ENCODE measurements at places on chromosomes 2 and 18.

DNA sequence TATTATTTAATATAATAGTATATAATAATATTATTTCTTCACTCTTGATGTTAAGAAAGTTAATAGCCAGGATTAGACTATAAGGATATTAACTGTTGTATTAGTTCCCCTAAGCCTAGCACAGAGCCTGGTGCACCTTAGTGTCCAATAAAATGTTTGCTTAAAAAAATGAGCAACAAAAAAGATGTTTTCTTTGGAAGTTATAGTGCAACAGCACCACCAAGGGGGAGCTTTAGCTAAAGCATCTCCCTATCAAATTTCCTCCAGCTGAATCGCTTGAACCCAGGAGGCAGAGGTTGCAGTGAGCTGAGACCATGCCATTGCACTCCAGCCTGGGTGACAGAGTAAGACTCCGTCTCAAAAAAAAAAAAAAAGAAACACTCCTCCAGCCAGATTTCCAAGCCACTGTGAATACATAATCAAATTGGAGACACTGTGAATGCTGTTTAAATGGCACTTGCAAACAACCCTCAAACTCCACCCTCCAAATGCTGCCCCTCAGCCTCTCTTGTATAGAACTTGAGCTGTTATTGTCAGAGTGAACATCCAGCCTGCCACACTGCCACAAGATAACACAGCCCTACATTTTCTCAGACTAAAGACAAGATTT, 221.9 kb downstream of the DYM start:
- DNase-seq, result peak; percentile 9

- no peak for DNase-seq
Measured at GRCh38 chr2:128451084-128452023, 132.7 kb upstream of the HS6ST1 start.

DNA sequence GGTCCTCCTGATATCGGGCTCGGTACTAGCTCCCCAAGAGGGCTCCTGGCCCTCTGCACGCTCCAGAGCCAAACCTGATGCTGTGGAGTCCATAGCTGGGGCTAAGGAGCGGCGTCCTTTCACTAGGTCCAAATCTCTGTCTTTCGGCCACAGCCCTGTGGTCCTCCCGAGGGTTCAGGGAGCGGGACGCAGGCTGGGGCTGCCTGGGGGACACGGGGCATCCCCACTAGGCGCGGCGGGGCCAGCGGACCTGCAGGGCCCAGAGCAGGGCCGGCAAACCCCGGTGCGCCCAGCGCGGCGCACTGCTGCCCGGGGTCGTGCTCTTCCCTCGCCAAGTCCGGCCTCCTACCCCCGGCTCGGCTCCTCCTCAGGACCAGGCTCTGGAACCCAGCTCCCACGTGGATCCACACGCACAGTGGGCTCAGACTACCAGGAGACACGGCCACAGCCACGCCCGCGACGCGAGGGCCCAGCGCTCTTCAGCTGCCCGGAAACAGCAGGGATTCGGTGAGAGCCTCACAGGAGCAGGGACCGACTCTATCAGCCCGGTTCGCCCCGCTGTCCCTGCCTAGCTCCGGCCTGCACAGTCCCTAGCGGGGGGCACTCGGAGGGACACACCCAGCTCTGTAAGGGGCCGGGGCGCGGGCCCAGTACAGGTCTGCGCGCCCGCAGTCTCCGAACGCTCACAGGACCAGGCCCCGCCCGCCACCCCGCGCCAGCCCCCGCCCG, 593 bp downstream of the ZNF514 start:
- DNase-seq, result peak; percentile 40

GRCh38 chr2:1714291-1715064, 29.8 kb downstream of the PXDN start:
- no peak for DNase-seq

GRCh38 chr18:48887905-48888772, 62.6 kb downstream of the SMAD7 start:
- no peak for DNase-seq

- DNase-seq, result no peak
Measured at GRCh38 chr2:190599546-190600220, 49.2 kb upstream of the NAB1 start.

DNA sequence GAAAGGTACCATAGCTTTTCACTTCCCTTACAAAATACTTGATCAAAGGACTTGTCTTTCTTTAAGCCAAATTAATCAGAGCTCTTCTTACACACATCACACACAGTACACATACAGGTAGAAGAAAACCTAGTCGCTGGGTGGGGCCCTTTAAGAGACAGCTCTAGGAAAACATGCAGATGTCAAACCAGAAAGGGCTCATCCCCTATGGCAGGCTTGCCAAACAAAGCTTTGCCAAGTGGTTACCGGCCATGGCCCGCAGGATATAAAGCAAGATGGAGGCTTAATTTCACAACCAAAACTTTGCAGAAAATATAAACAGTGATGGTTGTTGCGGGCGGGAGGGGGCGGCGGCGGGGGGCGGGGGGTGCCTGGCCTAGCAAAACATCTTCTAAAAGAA, 2156.0 kb upstream of the PIK3C3 start:
- no peak for DNase-seq

GRCh38 chr2:109247340-109247739, 118.3 kb downstream of the SH3RF3 start:
- DNase-seq, result no peak

DNA sequence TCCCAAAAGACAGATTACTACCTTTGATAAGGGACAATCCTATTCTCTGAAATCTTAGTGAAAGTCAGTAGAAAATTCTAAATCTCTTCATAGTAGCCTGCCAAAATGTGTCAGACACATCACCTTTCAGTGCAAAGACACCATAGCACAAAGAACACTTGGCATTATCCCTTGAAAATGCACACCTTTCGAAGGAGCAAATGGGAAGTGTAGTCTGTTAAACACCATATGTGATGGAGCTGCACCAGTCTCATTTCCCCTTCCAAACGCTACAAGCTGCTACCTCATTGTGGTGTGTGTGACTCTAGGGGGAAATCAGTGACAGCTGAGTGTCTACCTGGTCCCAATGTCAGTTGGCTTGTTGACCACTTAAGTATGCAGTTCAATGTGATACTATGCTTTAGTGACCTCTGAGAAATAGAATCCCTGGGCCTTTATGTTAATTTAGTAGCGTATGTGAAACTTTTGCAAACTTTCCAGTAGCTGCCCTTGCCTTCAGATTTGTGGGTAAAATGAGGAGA, 551.7 kb downstream of the ARHGAP15 start:
- DNase-seq, result no peak

DNA sequence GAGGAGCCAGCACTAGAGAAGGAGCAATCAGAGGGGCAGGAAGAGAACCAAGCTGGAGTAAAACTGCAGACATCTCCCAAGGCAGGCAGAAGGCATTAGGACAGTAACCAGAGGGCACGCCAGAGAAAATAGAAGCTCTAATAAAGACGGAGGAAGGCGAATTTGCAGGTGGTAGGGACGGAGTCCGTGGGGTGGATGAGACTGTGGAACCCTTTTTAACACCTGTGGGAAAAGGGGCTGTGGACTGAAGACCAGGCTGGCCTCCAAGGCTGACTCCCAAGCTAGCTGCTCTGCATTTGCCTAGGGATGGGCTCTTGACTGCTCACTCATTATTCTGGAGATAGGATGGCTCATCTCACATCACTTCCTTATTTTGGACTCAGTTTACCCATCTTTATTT, 49.5 kb downstream of the SLC4A1AP start:
- no peak for DNase-seq

DNA sequence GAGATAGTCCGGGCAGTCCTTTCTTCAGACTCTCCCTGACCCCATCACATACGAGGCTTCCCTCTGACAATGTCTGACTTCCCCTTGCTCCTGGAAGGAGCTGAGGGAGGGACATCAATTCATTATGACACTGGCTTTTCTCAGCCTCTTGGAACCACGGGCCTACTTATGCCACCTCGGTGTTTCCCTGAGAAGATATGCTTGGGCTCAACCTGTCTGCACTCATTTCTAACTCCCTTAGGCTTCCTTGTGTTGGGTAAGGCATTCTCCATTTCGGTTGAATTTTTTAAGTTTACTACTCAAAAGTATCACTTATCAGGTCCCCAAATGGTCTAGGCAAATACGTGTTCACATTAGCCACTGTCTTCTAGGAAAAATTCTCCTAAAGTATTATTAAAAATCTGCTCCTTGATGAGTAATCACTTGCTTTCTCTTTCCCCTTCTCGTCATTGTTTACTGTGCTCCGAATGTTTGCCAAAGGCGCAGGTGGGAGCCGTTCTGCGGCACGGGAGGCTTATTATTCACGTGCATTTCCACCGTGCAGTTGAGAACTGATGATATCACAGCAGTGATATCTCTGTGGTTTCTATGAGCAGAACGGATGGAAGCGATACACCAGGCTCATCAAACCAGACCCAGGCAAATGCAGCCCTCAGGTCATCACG, 33.1 kb downstream of the ARL4C start:
- peak; percentile 68 for DNase-seq

- DNase-seq, result no peak
Measured at GRCh38 chr2:219451661-219452360, 17.2 kb downstream of the SPEG start.

GRCh38 chr2:97669448-97669847, at the start of gene C2orf92:
Gene C2orf92, plus strand, starts transcription at chr2:97669713. Its CDS starts 76 bp downstream, at chr2:97669789.
- DNase-seq, result no peak

GRCh38 chr2:236545248-236545658, 24.4 kb upstream of the ACKR3 start:
- no peak for DNase-seq

DNA sequence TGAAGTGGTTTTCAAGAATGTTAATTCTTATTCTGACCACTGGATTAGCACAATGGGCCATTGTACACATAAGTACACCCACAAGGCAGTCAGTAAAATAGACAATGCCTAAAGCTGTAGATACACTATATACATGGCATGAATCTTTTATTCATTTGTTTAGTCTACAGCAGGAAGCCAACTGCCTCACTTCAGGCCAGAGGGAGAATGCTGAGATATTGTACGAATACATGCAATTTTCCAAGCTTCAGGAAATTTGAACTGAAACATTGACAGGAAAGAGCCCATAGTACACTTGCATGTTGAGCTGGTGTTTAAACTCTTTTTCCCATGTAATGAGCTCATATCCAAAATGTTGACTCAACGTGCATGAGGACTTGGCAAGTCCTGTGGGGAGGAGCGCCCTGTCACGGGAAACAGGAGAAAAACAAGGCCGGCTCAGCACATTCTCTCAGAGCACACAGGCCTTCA, 111.6 kb upstream of the CYP1B1 start:
- DNase-seq, result no peak

- no peak for DNase-seq
Measured at GRCh38 chr2:148173168-148173567, 152.3 kb downstream of the MBD5 start.

DNA sequence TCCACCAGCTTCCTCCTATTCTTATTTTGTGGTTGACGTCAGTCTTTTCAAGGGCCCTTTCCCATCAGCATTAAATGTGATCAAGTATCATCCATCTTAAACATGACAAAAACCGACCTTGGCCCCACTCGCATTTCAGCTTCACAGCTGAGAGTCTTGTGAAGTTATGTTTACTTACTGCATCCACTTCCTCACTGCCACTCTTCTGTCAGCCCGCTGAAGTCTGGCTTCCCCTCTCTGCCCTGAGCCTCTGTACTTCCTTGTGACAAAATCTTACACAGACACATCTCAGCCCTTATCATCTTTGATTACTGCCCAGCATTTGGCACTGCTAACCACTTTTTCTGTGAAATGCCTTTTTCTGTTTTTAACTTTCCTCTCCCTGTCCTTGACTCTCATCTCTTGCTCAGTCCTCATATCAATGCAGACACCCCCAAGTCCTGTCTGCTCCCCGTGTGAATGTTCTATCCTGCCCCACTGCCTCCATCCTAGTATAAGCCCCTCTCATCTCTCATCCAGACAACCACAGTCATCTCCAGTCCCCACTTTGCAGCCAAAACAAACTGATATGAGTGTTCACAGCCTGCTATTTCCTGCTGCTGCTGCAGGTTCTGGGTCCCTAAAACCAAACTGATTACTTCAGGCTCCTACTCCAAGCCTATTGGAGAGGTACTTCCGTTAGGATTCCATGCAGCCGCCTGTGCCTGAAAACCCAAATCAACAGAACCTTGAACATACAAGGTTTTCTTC, 31.4 kb downstream of the FOSL2 start:
- peak; percentile 37 for DNase-seq

- DNase-seq, result no peak
Measured at GRCh38 chr2:30038419-30038818, 108.4 kb upstream of the YPEL5 start.

- no peak for DNase-seq
Measured at GRCh38 chr2:85875350-85876050, 13.3 kb downstream of the ST3GAL5 start.

DNA sequence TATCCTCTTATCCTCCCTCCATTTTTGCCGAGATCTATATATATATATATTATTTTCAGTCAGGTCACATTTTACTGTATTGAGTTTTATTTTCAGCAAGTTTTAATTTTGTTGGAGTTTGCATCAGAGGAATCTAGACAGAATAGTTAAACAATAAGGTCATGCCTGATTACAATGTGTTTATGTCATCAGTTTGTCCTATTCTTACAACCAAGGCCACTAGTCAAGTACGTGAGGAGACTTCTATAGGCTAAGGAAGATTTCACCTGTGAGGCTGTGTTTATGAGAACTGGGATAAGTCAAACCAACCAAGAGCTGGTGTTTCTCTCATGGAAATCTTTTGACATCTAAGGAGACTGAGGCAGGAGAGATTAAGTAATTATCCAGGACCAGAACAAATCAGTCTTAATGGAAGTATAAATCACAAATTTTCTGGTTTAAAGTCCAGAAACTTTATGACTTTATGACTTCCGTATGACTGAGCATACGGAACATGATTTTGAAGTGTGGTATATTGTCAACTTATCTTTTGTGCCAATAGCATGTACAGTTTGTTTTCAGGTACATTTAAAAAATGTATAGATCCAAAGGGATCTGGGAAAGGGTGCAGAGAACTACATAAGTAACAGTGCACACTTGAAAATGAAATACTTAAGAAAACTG, 100.0 kb upstream of the DTNA start:
- DNase-seq, result no peak

- no peak for DNase-seq
Measured at GRCh38 chr2:194343167-194343566, 1313.9 kb upstream of the SLC39A10 start.

DNA sequence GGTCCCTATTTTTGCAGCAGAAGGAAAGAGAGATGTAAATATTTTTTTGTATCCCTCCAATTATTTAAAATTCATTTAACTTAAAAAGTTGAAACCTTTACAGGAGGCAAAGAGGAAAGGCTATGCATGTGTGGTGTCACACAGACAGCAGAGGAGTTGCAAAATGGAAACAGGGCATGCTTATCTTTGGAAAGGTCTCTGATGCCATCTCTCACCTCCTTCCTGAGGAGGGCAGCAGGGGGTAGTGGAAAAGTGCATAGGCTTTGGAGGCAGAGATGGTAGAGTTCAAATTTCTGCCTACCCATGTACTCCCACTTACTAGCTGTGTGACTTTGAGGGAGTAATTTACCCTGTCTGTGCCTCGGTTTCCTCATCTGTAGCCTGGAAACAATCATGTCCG, 99.6 kb upstream of the MCFD2 start:
- DNase-seq, result no peak

Measured in stimulated activated naive CD8-positive, alpha-beta T cell treated with anti-CD3 and anti-CD28 coated beads, Interleukin-15, amount 100 ng/mL, for 72 hours (primary cell).